ENCODE measurements at places on chromosomes 2 and 18.

DNA sequence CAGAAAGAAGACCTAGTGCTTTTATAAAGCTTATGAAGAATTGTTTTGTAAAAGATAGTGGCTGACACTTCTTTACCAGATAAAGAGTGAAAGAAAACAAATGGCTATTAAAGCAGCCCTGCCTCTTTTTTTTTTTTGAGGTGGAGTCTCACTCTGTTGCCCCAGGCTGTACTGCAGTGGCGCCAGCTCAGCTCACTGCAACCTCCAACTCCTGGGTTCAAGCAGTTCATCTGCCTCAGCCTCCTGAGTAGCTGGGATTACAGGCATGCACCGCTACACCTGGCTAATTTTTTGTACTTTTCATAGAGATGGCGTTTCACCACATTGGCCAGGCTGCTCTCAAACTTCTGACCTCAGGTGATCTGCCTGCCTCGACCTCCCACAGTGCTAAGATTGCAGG lies 12.9 kb downstream of the ARPC2 start:
- no peak for DNase-seq

GRCh38 chr18:74149878-74150277 lies 1.6 kb downstream of the TIMM21 start:
- DNase-seq: no peak

GRCh38 chr18:59008302-59008974 lies 131.2 kb upstream of the SEC11C start:
- DNase-seq: no peak

DNA sequence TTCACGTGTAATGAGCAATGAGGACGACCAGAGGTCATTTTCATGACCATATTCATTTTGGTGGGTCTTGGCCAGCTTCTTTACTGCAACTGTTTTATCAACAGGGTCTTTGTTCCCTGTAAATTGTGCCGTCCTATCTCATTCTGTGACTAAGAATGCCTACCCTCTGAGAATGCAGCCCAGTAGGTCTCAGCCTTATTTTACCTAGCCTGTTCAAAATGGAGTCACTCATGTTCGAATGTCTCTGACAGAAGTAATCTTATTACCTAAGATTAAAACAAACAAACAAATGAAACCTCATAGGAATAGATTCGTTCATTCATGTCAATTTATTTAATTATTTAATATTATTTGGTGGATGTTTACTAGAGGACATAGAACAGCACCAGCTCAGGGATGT lies 714.8 kb downstream of the ADCYAP1 start:
- no peak for DNase-seq

DNA sequence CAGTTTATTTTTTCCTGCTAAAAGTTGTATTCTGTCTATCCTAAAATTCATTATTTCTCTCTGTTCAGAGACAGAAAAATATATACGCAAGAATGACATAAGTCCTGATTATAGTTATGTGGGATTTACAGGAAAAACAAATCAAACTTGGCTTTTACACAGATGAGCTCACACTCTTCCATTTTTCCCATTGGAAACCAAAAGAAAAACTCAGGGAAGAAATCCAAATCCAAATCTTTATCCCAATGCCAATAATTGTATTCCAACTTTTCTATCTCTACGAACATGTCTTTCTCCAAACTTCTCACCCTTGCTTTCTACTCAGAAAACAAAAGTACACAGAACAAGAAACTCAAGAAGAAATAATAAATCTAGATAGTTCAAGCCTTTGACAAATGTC lies 249.1 kb upstream of the TMEFF2 start:
- DNase-seq: no peak

- DNase-seq: no peak
Observed at GRCh38 chr2:193776988-193777387, 1582.3 kb upstream of the TMEFF2 start.

- no peak for DNase-seq
Observed at GRCh38 chr2:102357937-102358336, 2.3 kb downstream of the IL18R1 start.

DNA sequence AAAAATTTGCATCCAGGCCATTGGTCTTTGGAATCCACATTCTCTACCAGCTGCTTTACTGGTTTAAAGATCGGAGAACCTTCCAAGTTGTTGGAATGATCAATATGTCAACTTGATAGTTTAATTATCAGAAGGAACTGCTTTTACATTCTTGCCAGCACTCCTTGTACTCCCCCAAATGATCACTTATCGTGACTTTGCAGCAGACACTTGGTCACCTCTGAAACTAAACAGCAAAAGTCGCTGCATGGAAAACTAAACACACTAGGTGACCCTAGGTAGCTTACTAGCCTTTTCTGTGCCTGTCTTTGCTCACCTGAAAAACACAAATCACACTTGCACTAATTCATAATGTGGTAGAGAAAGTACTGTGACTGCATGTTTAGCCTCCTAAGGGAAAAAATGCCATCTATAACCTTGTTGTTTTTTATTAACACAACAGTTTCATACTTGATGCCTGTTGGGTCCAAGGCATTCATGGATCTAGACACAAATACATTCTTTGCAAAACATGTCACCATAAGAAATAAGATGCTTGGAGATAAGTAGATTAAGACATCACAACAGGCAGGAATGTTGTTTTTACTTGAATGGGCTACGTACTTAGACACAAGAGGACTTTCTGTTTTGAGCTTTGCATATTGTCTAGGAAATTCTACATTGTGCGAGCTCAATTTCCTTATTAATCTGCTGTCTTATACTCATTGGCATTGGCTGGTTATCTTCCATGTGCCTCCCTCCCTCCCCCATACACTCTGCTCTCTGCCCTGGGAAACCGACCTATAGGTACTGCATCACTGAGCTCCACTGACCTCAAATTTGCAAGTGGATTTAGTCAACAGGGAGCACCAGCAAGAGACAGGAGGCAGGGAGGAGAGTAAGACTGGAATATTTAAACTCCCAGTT lies 219.1 kb upstream of the STK17B start:
- no peak for DNase-seq

DNA sequence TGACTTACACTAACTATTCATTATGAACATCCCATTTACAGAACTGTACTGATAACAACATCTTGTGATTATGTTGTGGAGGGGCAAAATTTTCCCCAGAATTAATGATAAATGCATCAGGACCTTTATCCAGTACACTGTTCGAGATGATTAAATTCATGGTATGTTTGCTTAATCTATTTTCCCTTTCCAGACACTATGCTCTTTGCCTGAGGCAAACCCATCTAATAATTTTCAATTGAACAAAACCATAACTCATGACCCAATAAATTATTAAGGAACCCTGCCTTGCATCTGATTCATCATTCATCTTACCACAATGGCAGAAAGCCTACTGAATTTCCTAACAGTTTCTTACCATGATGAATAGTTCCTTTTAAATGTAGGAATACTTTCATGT lies 385.0 kb downstream of the DSEL start:
- no peak for DNase-seq

DNA sequence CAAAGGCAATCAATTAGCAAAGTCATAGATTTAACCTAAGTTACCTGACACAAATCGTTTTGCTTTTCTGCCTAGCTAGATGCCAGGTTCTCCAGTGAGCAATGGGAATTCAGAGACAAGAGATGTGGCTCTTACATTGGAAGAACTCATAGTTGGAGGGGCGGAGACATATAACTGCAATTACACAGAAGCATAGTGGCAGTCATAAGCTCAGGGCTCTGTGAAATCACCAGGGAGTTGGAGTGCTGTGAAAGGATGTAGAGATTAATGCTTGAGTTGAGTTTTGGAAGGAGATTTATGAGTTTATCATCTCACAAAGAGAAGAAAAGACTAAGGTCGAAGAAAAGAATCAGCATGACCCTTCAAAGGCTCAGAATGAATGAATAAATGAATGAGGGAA lies 457.2 kb upstream of the TRIB2 start:
- DNase-seq: no peak

DNA sequence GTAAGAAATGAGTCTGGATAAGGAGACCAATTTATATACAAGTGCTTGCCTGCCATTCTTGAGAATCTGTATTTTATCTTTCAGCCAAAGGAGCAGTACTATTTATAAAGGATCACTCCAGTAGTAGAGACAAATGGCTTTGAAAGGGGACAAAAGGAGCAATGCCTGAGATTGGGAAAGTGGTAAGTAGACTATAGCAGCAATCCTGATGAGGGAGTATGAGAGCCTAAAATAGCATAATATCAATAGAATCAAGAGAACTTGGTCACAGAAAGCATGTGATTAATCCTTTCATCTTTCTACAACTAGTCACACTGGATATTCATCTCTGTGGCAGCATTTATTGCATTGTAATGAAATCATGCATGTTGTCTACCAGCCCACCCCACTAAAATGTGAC lies 20.2 kb downstream of the NRXN1 start:
- no peak for DNase-seq

DNA sequence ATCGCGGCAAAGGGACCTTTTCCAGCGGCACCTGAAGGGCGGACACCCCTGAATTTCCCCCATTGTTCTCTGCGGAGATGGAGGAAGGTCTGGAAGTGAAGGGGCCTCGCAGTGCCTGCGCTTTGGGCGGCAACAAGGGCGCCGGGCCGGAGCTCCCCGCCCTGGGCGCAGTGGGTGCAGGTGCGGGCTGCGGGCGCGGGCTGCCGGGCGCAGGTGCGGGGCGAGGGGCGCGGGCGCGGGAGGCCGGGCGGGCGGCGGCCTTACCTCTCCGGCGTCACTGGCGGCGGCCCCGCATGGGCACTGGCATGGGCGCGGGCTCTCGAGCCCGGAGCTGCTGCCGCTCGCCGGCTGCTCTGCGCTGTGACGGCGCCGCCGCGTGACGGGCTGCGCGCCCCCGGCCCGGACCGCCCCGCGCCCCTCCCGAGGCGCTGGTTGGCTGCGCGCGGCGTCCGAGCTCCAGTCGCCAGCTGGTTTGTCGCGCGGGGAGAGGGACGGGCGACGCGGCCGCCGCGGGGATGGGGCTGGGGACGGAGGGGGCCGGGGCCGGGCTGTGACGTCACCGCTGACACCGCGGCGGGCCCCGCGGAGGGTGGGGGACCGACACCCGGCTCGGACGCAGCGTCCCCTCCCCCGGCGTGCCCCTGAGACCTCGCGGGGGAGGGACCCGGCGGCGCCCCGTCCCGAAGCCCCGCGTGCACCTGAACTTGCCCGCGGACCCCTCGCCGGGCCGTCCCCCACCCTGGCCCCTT lies at the start of gene KIF1A:
Gene KIF1A (minus strand): TSS at position 362 of the 749 bp plus-strand sequence. CDS start 22,467 bp downstream, outside the sequence.
- DNase-seq: no peak

DNA sequence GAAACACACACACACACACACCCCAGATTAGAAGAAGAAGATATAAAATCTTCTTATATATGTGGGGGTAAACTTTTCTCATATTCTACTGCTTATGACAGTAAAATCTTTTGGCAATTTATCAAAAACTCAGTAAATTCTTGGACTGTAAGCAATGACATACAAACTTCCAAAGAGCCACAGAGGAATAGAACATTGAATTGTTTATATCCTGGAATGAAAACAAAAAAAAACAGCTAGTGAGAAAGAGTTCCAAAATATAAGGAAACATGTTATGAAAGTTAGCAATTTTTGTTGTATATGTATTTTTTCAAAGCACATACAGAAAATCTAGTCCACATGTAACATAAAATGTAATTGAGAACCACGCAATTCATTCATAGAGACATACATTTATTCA lies 764.9 kb downstream of the DSC3 start:
- DNase-seq: no peak

DNA sequence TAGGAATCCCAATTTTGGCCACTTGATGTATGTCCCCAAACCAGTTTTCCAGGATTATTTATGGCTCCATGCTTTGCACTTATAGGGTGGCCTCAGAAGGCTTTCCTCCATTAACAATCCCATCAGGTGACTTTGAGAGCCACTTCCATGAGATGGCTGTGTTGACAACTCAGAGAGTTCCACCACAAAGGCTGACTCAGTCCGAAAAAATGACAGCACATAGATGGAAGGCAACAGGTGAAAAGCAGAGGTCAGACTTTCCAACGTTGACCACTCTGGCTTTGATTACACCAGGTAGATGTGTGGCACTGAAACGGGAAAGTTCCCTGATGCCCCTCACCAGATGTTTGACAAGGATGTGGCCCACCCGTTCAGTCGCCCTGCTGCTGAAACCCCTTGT lies 431.4 kb upstream of the TNP1 start:
- DNase-seq: no peak

DNA sequence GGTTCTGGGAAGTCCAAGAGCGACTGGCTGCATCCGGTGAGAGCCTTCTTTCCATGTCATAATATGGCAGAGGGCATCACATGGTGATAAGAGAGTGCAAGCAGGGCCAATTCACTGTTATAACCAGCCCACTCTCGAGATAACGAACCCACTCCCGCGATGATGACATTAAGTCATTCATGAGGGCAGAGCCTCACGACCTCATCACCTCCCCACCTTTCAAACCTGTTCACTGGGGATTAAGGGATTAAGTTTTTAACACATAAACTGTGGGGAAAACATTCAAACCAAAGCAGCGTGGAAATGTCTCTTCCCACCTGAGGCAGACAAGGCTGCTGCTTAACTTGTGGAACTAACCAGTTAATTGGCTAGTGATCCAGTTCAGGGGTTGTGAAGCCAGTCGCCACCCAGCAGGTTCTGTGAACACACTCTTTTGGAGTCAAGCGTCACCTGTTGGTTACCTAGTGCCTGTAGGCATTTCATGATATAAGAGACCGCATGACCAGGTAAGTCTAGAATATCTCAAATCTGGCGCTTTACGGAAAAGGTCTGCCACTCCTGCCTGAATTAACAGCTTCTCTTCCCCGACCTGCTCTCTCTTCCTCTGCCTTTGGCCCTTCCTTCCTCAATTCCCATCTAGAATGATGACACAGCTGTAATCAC lies 54.3 kb downstream of the EDAR start:
- no peak for DNase-seq

GRCh38 chr2:46800218-46800617 lies 115.4 kb downstream of the MCFD2 start:
- no peak for DNase-seq

GRCh38 chr2:17935242-17935885 lies 56.9 kb downstream of the KCNS3 start:
- DNase-seq: no peak

DNA sequence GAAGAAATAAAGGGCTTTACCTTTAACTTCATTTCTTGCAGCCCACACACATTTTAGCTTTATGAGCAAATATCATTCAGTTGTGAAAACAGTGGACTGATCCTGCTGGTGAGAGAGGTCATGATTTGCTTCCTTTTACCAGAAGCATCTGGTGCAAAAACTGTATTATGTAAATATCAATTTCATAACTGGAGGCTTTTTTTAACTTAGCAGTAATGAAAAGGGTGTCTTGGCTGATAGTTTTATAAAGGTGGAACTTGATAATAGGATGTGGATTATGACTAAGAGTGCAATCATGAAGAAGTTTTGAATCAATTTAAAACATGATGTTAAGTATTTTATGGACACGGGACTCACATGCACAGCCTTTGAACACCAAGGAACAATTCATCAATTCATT lies 304.4 kb downstream of the GULP1 start:
- no peak for DNase-seq
